Ovary (tissue), 10 donors: ENCODE measurements at places on chromosomes 13 and 19. TPM values are rescaled to one million over a fixed set of nuclear protein-coding genes. Genes with fewer than 3 reads are reported as not detected.

SIGLEC6 gene
- not detected for total RNA-seq

DNA sequence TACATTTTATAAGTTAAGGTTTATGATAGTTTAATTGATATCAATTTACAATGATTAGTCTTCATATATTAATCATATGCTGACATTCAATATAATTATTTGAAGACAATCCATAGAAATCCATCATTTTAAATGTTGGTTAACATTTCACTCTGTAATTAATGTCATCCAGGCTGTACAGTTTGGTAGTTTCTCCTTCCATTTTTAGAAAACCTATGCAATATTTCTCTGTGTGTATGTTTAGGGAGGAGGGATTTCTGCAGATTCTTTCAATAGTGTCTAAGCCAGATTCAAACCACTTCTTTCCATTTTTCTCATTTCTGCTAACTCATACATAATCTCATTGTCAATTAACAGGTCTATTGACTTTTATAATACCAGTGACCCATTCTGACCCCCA, 1159.0 kb upstream of the ATXN8OS start:
- DNase-seq, result no peak

- no peak for DNase-seq
Observed at GRCh38 chr19:40312533-40312932, 27.4 kb upstream of the AKT2 start.

DNA sequence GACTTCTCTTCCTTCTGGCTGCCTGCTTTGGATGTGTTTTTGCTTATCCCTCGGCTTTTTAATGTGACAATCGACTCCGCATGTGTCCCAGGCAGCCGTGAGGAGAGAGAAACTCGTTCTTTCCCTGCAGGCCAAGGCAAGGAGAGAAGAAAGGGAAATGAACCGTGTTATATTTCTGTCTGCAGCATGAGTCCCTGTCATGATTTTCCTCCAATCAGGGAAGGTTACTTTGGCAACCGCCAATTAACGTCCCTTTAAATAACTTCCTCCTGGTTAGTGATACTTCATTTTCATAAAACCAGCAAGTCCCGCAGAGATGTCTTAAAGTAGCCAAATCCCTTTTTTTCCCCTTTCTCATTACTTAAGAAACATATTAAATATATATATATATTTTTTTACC, 42.6 kb downstream of the RFC3 start:
- DNase-seq, result no peak

- DNase-seq, result no peak
Observed at GRCh38 chr13:112204346-112205327, 137.7 kb downstream of the SOX1 start.

- DNase-seq, result no peak
Observed at GRCh38 chr19:8900421-8900820, 68.2 kb downstream of the MBD3L1 start.

- DNase-seq, result no peak
Observed at GRCh38 chr13:77574096-77574495, 38.6 kb downstream of the SCEL start.
